Amniotic epithelial cell (primary cell): ENCODE measurements at places on chromosomes 11 and 22.

GRCh38 chr11:127996825-127997224 lies 590.5 kb downstream of the ETS1 start:
- peak; percentile 40 for DNase-seq

DNA sequence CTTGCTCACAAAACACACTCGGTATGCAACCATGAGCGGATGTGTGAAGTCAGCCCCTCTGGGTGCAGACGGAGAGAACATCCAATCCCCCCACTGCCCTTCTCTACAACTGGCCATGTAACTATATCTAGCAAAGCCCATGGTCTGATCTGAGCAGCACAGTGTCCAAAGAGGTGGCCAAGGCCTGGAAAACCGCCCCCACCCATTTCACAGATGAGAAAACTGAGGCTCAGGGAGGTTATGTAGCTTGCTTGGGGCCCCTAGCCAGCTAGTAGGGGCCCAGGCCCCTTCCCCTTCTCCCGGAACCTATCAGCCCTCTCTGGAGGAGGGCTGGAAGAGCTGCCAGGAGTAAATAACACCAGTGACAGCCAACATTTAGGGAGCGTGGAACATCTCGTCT lies 15.4 kb upstream of the NEFH start:
- DNase-seq = no peak

- DNase-seq = no peak
Observed at GRCh38 chr22:37202001-37202555, 10.2 kb downstream of the SSTR3 start.

DNA sequence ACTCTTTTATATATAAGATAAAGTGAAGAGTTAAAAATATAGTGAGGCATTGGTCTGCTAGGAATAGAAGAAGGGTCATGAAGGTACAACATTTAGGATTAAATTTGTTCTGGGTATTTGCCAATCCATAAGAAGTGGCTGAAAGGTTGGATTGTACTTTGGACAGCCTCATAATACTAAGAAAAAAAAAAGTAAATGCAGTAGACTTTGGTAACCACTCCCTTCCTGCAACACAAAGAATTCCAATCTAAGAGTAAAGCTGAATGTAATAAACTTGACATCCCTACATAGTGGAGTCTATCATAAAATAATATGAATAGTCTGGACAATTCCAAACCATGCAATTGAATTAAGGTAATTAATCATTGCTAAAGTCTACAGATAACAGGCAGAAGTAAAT lies 2294.4 kb downstream of the LRRC4C start:
- DNase-seq = no peak

GRCh38 chr22:46895753-46896152 lies 133.3 kb downstream of the TBC1D22A start:
- no peak for DNase-seq

- DNase-seq = no peak
Observed at GRCh38 chr22:37283393-37283937, 1.2 kb downstream of the CYTH4 start.

DNA sequence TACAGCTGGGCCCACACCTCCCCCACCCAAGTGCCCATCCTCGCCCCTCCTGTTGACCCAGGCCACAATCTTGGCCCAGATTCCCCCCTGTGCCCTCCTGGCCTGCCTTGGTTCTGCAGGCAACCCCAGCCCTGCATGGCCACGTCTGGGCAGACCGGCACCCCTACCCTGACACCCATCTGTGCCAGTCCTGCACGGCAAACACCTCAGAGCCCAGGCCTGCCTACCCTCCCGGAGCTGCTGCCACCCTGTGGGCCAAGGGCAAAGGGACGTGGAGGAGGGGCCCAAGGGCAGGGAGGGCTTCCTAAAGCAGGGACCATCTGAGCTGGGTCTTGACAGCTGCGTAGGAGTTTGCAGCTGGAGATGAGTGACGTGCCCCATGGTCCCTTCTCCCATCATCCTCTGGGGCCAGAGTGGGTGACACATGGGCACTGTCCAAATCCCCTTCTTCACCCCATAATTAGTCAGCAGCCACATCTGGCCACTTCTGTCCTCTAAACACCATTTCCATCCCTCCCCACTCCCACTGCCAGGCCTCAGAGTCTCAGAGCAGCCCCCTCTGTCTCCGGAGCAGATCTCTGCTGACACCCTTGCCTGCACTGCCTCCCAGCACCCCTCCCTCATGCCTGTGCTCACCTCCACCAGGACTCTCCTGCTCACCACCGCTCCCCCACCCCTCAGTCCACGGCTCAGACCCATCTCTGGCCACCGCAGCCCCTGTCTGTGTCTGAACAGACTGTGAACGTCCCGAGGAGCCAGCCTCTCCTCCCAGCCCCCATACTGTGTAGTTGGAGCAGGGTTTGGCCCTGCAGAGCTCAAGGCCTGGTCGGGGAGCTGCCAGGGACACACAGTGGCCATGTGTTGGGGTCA lies 35.6 kb upstream of the PPARA start:
- DNase-seq = no peak

DNA sequence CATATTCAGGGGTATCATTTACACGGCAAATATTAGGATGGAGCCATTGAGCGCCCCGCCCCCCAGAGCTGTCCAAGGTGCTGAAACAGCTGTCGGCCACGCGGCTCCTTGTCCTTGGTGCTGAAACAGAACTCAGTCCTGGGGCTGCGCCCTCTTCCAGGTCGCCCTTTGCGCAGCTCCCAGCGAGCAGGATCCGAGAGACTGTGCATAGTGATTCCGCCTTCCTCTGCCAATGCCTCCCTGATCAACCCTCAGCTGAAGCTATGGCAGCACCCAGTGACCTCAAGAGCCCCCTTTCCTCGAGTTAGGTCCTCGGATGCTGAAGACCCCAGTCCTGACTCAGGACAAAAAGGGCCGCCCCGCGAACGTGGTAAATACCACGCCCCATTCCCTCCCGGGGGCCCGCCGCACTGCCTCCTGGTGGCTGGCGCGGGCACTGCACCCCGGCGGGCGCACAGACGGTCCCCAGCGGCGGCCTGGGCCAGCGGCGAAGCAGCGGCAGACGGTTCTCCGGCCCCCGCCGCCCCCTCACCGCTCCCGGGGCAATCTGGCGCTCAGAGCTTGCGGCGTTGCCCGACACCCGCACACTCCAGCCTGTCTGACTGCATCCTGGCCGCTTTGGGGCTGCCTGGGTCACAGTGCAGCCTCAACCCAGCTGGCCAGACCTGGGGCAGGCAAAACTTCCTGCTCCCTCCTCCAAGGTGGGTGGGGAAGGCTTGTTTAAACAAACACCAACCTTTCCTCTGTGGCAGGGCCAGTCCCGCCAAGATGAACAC lies 13.4 kb downstream of the SYT7 start:
- DNase-seq = peak; percentile 70

GRCh38 chr11:102239911-102240310 lies 77.4 kb upstream of the BIRC3 start:
- DNase-seq = no peak

DNA sequence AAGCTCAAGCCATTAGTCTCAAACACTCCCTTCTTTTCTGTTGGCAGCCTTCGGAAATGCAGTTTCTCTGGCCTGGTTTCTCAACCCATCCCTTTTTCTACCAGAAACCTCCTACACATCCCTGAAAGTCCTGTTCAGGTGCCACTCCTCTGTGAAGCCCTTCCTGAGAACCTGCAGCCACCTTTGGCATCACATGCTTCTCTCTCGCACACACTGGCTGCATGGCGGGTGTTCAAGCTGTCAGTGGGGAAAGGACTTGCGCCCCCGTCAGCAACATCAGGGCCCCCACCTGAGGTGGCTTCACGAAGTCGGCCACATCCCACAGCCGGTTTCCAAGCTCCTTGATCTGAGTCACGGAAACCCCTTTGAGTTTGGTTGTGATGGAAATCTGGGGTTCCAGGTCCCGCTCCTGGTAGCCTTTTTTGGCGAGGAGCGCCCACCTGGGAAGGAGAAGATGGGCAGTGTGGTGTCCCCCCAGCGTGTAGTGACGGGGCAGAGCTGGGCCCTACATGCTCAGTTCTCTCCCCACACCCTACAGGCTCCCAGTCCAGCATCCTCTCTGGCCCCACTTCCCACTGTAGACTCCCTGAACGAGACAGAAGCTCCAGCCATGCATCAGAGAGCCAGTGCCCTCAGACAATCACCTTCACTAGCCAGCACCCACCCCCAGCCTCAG lies 1.7 kb upstream of the LRRC74B start:
- DNase-seq = no peak

DNA sequence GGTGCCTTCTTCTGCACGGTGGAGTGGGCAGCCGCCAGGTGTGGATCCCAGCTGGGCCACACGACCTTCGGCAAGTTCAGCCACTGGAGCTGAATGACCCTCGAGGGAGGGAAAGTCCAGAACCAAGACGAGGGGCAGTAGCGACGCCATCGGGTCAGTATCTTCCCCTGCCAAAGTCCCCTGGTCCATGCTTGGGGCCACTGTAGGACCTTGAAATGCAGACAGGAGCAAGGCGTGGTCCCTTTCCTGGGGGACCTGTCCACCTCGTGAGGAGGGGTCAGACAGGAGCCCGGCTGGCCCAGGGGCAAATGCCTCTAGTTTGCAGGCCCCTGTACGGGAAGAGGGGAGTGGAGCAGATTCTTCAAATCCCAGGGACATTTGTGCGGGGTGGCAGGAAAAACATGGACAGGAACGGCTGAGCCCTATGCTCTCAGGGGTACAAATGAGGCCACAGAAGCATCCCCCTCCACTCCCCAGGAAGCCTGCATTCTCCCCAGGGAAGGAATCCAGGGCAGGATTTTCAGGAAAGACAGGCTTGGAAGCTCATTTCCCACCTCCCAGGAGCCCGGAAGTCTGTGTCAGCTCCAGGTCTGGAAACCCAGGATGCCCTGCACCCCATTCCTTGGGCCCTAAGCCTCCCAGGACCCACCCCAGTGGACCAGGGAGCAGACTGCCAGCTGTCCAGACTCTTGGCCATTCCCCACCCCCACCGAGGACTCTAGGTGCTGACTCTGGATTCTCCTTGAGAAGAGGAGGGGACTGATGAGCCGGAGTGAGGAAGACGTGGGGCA lies 6.6 kb downstream of the SHANK2 start:
- no peak for DNase-seq

- no peak for DNase-seq
Observed at GRCh38 chr11:62860835-62861563, 19.7 kb upstream of the SLC3A2 start.

GRCh38 chr22:29385748-29386147 lies 2.6 kb downstream of the AP1B1 start:
- no peak for DNase-seq

GRCh38 chr22:29369460-29369859 lies 18.9 kb downstream of the AP1B1 start:
- peak; percentile 83 for DNase-seq
